ENCODE measurements at places on chromosomes 12 and 14. TPM values are rescaled to one million over a fixed set of nuclear protein-coding genes. Genes with fewer than 3 reads are reported as not detected.

- DNase-seq = no peak
These were observed 60.0 kb downstream of the CFAP54 start for GRCh38 chr12:96549341-96549740.

GRCh38 chr12:26047401-26048226 is 77.2 kb downstream of the BHLHE41 start:
- DNase-seq = no peak

Gene RFX4
- not detected for polyA plus RNA-seq

DNA sequence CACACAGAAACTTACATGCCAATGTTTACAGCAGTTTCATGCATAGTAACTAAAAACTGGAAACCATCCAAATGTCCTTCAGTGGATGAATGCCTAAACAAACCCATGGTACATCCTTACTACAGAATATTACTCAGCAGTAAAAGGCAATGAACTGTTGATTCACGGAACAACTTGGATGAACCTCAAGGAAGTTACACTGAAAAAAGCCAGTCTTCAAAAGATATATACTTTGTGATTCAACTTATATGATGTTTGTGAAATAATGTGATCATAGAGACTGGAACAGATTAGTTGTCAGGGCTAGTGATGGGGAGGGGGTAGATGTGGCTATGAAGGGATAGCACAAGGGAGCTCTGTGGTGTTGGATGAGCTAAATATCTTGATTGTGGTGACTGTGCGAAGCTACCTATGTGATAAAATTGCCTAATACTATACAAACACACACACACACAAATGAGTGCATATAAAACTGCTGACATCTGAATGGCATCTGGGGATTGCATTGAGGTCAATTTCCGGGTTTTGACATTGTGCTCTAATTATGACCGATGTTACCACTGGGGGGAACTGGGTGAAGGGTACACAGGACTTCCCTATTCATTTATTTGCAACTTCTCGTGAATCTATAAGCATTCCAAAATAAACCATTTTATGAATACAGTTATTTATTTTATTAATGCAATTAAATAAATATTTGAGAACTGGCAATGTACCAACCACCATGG is 94.3 kb downstream of the RIN3 start:
- no peak for DNase-seq

DNA sequence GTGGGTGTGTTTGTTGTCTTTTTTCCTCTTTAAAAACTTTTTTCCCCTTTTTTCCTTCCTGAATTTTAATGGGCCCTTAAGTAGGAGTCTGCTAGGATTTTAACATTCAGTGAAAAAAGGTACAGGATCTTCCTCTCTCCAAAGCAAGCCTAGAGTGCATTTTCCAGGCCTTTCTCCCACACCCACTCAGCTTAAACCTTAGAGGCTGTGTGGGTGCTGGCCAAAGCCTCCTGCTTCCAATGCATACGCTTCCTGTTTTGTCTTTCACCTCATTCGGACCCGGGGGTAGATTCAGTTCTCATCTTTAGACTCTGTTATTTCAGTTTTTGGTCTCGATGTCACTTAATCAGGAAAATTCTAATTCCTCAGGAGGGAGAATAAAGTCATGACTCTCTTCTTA is 51.2 kb downstream of the TMEM30B start:
- no peak for DNase-seq

Gene TMEM30B
- not detected for polyA plus RNA-seq

- no peak for DNase-seq
These were observed 110.4 kb downstream of the DAD1 start for GRCh38 chr14:22478670-22479069.

Gene PROX2
- not detected for polyA plus RNA-seq

DNA sequence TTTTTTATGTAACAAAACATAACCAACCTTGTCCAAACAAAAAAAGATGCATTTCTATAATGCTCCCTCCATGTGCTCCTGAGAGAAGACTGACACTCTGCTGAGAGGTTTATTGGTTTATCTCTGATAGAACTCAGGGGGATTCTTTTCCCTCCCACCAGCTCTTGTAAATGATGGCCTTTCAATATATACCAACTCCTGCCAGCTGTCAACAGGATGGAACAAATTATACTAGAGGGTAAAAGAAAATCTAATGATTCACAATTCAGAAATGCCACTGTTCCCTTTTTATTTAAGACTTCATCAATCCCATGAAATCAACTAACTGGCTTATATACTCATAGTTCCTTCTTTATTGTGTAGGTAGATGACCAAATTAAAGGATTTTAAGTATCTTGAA is 25.4 kb downstream of the PSMC1 start:
- DNase-seq = no peak

Gene RHNO1
- polyA plus RNA-seq = 27.3 TPM

Gene KLRF1
- polyA plus RNA-seq = 2.1 TPM

Measured in K562 (cell line).